SHP77 treated with DMSO at 0.1 percent for 48 hours (cell line): ENCODE measurements at places on chromosomes 2 and 18.

DNA sequence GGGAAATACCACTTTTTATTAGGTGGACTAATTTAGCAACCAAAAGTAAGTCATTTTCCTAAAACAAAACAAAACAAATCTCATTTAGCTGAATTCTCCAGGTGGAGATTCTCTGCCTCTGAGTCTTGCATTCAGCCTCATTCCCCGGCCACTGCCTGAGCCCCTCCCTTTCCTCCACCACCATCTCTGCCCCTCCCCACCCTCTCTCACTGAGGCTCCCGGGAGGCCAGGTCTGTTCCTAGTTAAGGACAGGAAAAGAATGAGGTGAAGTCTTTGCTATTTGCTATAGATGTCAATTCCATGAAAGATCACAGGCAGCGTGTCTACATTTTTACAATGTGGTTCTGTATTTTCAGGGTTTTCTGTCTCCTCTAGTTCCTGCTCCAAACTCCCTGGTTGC, 83.0 kb upstream of the SOX11 start:
- no peak for DNase-seq

DNA sequence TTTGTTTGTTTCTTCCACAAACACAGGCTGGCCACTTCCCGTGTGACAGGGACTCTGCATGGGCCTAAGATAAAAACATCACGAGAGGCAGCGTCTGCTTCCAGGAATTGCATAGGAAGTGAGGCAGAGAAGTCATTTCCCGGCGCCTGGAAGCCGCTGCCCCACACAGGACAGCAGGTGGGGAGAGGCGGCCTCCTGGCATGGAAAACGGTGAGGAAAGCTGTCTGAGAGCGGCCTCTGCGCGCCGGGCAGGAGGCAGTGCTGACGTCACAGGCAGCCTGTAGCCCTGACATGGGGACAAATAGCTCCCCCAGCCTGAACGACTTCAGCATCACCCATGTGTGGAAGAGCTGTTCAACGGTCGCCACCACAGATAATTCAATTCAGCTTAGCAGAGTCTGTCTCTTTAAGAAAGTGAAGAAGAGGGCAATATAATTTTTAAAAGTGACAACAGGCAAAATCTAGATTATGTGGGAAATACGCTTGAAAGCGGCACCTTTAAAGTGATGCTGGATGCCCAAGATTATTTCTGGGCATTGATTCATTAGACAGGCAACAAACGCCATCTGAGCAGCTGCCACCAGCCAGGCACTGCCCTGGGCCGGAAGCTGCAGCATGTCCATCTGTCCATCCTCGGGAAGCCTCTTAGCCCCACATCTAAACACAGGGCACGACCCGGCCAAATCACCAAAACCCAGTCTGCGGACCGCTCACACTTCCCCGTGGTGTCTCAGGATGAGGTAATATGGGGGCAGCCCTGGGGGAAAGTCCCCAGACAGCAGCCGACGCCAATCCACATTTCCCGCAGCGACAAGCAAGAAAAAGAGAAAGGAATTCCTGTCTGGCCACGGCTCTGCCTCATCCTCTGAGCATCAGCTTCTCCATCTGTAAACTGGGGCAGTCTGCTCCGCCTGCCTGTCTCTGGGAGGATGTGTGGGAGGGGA, 138.9 kb downstream of the PXDN start:
- peak; percentile 96 for DNase-seq

DNA sequence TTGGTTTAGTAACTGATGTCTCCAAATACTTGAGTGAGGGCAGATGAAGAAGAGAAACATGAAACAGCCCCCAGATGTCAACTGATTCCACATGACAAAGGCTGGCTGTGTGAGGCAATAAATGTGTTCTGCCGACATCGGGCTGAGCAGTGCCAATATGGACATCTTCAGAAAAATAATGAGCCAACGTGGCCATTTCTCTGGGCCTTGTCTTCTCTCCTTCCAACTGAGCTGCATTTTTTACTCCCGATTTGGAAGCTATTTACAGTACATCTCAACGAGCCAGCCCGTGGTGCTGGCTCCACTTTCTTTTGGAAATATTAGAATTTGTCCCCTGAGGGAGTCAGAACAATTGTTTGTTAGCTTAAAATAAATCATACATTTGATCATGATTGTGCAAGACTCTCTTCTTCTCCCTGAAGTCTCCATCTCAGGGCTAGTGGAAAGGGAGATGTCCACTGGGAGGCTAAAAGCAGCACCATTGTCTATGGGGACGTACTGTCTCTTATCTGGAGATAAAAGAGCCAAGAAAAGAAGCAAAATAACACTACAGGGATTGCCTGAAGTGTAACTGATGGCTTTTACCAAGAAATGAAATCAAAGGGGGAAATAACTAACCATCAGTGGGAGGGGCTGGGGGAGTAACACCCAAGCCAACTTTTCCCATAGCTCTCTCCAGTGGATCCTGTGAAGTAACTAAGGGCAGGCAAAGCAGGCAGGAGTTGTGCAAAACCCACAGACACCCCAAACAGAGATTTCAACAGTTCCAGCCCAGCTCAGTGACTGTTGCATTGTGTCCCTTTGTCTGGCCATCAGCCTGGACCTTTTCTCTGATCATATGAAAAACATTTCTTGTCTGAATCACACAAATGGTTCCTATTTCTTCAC, 114.8 kb downstream of the RDH14 start:
- DNase-seq = no peak

GRCh38 chr2:172647439-172647838, 88.2 kb upstream of the RAPGEF4 start:
- DNase-seq = no peak

GRCh38 chr2:112897624-112897978, 13.4 kb upstream of the IL37 start:
- no peak for DNase-seq

GRCh38 chr2:99354070-99354469, 16.9 kb downstream of the EIF5B start:
- no peak for DNase-seq

- DNase-seq = no peak
Observed at GRCh38 chr2:26727641-26728561, 35.4 kb downstream of the KCNK3 start.

- no peak for DNase-seq
Observed at GRCh38 chr2:102021779-102022178, 30.0 kb downstream of the IL1R2 start.

GRCh38 chr2:130302164-130302886, 40.4 kb upstream of the IMP4 start:
- DNase-seq = no peak

- no peak for DNase-seq
Observed at GRCh38 chr18:42228581-42228980, 273.5 kb downstream of the PIK3C3 start.

DNA sequence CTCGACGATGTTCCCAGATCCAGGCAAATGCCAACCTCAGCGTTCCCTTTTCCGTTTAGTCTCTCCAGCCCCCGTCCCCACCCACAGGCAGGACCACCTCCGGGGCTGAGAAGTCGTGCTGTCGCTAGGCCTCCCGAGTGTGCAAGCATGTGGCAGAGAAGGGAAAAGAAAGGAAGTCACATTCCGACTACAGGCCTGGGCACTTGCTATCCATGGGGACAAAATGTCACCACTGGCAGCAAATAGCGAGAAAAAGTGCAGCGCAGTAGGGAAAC, 420 bp downstream of the PIGN start:
- peak; percentile 76 for DNase-seq

DNA sequence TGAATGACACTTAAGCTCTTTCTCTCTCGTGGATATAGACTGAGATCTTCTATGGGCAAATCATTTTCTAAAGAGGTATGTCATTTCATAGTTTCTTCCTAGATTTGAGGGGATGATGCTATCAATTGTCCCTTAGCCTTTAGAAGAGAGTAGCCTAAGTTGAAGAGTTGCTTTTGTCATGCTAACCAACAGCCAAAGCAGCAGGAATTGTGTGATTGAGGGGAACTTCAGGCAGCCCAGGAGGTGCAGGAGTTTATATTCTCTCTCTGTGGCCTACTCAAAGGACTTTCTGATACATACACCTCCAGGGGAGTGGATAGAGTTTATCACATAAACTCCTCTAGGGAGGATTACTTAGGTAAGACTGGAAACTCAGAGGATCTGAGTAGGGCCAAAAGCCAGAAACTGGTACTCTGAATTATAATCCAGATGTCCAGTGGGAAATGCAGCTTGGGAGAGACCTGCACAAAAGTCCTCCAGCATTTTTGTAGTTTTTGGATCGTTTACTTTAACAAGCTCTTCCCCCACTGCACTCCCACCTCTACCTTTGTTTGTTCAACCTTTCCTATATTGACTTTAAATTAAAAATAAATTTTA, 150.7 kb upstream of the CCDC68 start:
- DNase-seq = no peak

DNA sequence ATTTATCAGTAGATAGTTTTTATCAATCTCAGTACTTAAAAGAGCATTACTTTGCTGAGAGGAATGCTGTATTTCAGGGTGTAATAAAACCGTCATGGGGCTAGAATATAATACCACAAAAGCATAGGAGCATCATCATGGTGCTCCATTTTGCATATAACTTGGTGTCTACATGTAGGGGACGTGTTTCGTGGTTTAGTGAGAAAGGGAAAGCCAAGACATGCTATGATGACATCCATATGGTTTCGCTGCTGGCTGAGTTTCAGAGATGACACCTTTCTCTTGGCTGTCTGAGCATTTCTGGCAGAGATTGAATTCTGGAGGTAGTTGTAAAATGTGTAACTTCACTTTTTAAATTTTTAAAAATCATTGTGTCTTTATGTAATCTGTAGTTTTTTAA, 32.4 kb downstream of the WDR43 start:
- DNase-seq = no peak

GRCh38 chr2:235238537-235238936, 255.3 kb upstream of the AGAP1 start:
- no peak for DNase-seq

DNA sequence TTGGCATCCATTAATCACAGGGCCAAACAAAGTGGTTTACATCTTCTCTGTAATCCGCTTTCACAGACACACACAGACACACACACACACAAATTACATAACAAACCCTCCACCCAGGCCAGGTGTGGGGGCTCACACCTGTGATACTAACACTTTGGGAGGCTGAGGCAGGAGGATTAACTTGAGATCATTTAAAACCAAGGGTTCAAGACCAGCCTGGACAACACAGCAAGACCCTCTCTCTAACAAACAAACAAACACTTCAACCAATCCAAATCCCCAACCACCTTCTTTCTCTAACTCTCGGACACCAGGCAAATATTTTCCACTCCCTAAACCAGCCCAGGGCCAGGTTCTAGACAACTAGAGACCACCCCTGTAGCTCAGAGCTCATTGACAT, 79.5 kb upstream of the XPO1 start:
- no peak for DNase-seq

- DNase-seq = no peak
Observed at GRCh38 chr2:174383796-174384195, 11.7 kb upstream of the SCRN3 start.

- DNase-seq = peak; percentile 65
Observed at GRCh38 chr2:28413152-28413898, 20.7 kb downstream of the FOSL2 start.

DNA sequence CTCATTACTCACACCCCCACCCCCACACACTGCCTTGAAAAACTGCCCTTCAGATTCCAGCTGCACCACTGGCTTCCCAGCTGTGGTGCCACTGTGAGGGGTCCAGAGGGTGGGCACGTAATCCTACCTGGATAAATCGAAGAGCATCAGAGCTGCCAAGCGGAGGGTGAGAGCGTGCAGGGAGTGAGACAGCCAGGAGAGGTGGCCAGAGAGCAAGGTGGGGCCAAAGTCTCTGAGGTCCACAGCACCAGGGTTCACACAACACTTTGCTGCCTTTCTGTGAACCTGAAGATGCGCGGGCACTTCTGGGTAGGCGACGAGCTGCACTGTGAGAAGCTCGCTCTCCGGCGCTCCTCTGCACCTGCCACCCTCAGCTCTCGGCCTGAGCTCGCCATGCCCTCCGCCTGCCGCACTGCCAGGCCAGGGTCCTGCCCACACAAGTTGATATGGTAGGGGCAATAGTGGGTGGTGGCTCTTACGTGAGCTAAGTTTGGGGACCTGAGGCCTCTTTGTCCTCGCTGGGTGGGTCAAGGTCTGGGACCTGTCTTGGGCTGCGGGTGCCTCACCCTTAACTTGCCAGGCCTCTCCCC, 83.9 kb downstream of the MARCO start:
- DNase-seq = no peak

GRCh38 chr2:49167131-49167530, 12.8 kb upstream of the FSHR start:
- no peak for DNase-seq

GRCh38 chr2:127630096-127630863, 15.7 kb upstream of the GPR17 start:
- no peak for DNase-seq

DNA sequence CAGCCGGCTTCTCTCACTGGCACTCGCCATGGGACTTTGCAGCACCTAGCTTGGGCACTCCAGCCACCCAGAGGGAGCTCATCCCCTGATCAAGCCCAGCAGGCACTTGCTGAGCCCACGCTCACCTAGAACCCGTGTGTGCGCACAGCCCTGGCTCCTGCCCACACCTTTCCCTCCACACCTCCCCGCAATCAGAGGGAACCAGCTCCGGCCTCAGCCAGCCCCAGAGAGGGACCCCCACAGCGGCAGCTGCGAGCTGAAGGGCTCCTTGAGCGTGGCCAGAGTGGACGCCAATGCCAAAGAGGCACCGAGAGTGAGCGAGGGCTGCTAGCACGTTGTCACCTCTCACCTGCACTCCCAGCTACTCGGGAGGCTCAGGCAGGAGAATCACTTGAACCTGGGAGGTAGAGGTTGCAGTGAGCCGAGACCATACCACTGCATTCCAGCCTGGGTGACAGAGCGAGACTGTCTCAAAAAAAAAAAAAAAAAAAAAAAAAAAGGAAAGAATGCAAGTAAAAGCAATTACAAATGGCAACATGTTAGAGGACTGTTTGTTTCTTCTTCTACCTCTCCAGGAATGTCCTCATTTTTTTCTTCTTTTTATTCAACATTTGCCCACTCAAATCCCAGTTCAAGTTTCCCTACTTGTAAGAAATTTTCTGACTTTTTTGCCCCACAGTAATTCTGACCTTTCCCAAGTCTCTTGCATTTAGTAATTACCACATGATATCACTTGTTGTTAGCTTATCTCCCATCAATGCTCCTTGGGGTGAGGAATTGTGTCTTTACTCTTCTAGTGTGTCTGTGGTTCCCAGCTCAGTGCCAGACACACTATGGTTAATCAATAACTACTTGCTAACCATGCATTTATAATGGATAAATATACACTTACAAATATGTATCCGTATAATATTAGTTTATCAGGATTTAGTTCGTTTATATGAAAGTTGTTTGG, 40.6 kb upstream of the ST3GAL5 start:
- DNase-seq = no peak

DNA sequence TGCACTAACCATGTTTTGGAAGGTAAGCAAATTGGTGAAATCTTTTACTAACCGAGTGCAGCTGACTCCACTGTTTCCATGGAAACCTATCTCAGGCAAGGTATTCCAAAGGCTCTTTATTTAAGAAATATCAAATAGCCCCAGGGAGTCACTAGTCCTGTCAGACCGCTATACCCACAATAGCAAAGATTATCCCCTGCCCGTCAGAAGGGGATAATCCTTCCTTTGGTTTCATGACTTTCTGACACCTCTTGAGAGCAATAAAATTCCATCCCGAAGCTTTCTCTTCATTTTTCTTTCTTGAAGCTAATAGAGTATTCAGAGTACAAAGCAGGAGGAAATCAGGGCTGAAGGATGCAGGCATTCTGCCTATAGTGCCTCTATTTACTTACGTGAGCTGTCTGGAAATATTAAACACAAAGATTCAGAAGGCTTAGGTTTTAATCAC, 34.7 kb upstream of the MAP2 start:
- DNase-seq = no peak

GRCh38 chr18:22238036-22238435, 68.6 kb downstream of the GATA6 start:
- DNase-seq = no peak

- no peak for DNase-seq
Observed at GRCh38 chr2:230018153-230018552, 50.6 kb downstream of the SLC16A14 start.
